Brain microvascular endothelial cell (primary cell): ENCODE measurements at places on chromosomes 2 and 18.
A peak's percentile ranks its signal among the peaks of the same experiment; 100 is the strongest.

DNA sequence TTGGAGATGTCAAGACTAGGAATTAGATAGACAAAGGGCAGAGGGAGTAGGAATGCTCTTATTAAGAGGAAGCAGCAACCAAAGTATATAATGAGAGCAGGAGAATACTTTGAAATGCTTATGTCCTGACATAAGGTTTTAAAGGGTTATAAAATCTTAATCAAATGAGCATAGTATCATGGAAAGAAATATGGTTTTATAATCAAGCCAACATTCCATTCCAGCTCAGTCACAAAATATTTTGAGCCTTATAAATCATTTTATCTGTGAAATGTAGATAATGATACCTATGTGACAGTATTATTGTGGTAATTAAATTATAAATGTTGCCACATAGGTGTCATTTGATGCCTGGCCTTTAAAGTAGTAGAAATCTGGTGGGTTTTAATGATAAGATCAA is 17.6 kb downstream of the VSNL1 start:
- DNase-seq = no peak

DNA sequence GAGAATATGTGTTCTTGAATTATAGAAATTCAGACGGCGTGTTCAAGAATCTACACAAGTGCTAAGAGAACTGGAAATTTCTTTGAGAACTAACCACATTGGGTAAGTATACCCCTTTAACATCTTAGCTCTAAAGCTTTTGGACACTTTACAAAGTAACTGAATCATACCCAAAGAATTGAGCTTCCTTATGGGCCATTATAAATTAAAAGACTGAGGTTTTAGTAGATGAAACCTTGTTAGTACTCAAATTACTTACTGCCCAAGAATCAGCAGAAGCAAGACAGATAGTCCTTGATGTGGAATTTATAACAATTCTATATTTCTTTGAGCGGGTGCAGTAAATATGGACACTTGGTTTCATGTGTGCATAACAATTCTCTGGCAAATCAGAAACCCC is 168.3 kb downstream of the PRPF40A start:
- DNase-seq = no peak

DNA sequence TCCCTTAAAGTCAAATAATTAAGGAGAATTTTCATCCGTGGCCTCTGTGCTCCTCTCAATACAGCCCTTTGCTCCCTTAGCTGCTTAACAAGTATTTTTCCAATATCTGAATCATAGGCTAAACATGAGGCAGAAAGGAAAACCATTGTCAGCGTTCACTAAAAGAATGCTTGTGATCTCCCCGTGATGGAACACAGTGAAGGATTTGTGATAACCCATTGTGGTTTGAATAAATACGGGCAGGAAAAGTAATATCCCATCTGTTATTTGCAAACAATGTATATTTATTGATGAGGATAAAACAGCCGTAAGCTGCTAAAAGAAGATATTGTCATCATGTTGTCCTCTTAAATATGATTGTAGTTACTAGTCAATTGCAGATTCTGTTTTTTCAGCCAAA is 258.1 kb downstream of the NAPG start:
- DNase-seq = no peak

DNA sequence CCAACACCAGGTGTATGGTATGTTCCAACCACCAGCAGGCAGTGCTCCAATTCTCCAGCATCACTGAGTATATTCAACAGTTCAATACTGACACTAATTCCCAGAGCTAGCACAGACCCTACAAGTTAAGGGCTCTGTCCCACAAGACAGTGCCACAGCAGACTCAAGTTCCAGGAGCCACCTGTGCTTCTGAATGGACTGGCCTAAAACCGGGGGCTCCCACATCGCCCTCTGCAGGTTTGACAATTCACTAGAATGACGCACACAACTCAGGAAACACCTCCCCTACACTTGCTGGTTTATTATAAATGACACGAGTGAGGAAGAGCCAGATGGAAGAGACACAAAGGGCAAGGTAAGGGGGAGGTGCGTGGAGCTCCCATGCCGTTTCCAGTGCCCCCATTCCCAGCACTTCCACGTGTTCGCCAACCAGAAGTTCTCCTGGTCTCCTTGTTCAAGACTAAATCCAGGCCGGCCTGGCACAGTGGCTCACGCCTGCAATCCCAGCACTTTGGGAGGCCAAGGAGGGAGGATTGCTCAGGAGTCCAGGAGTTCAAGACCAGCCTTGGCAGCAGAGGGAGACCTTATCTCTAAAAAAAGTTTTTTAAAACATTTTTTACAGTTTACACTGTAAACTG is 12.2 kb upstream of the ATP6V1B1 start:
- DNase-seq = no peak

DNA sequence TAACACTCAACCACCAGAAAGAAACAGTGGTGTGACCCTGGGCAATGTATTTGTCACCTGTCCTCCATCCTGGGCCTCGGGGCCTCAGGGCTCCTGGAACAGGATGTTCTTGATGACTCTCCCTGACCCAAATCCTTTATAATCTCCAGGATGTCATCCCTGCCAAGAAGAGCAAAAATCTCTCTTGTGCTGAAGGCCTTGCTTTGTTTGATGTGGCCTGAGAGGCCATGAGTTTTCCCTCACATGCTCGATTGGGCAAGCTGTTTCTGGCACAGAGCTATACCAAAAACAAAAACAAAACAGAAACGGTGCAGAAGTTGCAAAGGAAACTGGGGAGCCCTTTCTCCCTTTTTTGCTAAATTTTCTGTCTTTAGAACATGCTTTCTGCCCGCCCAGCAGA is 35.7 kb upstream of the ST3GAL5 start:
- DNase-seq = no peak

- peak; percentile 57 for DNase-seq
Observed at GRCh38 chr2:183070942-183071844, 7.4 kb upstream of the DUSP19 start.

GRCh38 chr2:219302412-219302968 is 6.7 kb downstream of the PTPRN start:
- DNase-seq = no peak

- no peak for DNase-seq
Observed at GRCh38 chr2:195647302-195647701, 9.7 kb upstream of the SLC39A10 start.

DNA sequence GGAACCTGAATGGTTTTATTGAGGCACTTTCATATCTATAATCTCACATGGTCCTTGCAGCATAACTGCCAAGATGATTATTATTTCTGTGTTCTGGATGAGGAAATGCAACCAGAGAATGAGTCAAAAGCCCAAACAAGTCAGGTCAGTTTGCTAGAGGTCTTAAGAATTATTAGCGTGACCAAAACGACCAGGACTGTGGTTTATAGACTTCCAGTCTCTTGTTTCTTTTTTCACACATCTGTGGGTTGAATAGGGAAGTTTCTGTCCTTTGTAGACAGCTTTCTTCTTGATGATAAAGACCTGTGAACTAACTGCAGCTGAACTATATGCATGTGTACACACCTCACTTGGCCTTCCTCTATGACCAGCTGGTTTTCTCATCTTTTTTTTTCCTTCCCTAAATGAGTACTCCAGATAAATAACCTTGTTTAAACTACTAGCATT is 13.9 kb downstream of the ADAM23 start:
- DNase-seq = no peak

DNA sequence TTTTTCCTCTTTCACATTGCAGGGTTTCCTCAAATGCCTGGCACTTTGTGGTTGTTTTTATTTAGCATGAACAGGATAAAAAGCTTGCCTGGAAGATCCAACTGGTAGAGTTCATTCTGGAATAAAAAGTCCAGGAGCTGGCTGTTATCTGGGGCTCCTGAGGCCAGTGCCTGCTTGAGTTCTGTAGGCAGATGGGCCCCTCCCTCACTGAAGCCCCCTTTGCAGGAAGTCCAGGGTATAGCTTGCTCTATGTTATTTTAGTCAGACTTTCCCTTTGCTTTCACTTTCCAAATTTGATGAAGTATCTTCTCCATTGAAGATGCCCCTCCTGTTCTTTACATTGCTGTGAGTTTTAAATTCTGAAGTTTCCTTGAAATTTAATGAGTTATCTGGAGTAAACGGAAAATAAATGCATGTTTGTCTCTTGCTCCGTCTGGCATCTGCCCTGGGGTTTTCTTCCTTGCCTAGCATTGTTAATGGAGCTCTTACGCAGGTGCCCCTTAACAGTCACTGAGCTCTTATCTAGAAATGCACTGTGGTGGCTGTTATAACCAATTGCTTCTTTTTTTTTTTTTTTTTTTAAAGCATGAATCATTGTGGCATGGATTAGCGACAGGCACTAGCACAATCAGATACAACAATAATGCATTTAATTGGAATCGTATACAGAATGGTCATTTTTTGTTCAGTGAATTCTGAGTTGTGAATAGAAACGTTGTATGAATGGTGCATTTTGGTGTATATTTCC is 27.0 kb upstream of the LPIN1 start:
- DNase-seq = no peak

GRCh38 chr2:191692502-191693115 is 14.7 kb downstream of the NABP1 start:
- DNase-seq = no peak

DNA sequence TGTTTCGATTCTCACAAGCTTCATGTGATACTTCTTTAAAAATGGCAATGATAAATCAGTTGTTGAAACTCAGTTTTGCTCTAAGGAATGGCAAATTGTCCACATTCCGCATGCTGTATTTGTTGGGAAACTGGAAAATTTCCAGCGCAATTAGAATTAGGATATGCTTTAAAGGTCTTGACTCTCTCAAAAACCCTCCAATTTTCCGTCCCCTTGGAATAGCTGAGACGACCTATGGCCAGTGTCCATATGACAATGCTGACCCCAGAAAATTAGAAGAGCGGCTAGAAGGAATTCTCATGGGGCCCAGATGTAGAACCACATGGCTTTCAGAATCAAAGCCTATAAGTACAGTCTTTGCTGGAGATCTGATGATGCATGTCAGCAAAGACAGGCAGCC is 170.8 kb downstream of the TMEM18 start:
- no peak for DNase-seq

DNA sequence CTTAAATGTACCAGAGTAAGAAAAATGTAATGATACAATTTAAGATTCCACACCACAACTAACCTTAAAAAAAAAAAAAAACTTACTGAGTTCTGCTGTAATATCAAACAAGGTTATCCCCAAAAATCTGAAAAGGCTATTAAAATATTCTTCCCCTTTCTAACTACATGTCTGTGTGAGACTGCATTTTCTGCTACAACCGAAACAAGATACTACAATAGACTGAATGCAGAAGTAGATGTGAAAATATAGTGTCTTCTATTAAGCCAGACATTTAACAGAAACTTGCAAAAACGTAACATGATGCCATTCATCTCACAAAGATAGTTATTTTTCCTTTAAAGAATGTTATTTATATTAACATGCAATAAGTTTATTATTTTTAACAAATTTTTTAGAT is 16.2 kb downstream of the SS18 start:
- DNase-seq = no peak

DNA sequence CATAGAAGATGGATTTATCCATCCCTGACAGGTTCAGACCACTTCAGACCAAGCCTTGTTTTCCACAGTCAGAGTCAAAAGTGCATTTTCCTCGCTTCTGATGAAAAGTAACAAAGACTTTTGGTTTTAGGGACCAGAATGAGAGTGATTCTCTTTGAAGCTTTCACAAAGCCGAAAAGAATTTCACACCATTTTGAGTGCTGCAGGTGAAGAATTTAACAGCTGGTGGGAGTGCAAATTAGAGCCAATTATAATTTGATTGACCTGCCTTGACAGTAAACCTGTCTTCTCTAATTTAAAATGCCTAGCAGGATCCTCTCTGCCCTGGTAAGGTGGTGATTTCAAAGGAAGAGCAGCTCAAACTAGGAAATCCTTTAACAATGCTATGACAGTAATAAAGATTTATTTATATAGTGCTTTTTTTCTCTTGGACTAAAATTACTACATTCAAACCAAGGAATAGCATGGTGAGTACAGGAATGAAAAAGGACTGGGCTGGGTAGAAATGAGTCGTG is 241.6 kb downstream of the HRH4 start:
- DNase-seq = no peak

DNA sequence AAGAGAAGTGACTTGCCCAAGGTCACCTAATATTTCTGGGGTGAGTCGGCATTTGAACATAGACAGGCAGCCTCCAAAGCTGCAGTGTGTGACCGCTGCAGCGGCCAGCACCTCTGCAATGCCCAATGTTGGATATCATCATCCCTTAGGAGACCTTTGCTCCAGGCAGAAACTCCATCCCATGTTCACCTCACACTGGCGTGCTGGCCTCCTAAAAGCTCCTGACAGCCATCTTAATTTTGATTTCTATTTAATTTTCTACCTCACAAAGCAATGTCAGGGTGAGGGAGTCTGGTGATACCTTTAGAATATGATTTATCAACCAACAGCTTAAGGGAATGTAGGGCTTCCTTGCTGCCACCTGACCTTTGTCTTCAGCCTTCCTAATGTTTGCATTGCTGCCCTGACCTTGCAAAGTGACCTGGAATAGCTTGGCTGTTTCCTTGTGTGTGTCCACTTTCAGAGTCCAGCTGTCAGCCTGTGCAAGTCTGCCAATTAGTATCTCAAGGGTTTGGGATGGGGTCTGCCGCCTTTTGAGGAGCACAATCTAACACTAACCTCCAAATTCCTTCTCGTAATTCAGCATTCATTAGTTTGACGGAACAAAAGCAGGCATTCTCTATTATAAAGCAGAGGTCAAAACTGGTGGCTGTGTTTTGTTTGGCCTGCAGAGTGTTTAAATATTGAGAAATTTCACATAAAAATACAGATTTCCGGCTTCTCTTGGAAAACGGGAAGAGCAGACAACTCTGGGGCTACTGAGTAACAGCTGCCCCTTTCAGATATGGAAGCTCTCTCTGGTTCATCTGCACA is 127.6 kb downstream of the PLEKHM3 start:
- no peak for DNase-seq

DNA sequence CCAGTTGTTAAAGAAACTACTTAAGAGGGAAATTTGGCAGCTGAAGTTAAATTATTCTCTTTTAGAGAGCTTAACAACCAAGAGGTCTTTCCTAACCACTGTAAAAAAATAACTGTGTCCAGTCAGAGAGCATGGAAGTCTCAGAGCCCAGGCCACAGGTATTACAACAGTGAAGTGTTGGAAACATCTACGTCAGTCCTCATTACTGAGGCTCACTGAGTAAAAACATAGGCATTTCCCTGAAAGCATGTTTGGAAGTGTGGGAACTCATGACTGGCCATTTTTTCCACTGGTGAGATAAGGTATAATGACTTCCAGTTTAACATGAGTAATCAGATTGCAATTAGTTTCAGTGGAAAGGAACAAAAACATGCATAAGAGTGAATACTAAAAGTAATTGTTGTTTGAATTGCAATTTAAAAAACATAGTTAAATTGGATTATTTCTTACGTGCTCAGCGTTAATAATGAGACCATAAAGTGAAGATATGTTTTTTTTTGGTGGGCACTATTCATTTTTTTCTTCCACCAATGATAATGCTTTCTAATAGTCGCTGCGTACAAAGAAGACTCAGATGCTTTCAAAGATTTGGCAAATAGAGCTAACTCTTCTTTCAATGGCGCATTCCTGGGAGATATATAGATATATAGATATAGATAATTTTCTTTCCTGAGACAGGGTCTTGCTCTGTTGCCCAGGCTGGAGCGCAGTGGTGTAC is 60.8 kb downstream of the EFEMP1 start:
- DNase-seq = peak; percentile 98

DNA sequence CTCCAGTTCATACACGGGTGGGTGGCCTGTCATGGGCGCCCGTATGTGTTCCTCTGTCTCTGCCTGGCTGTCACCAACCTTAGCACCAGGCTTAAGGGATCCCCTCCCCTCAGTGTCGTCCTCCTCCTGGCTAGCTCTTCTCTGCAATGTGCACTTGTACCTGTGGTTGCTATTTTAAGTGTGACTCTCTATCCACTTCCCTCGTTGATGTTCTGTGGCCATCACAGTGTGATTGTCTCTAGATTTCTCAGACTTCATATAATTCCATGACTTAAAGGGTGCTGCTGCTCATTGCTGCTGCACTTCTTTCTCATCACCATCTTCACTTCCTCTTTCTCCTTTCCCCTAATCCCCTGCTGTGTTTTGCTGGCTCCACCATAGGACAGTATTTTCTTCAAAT is 143.4 kb downstream of the EML6 start:
- DNase-seq = no peak
